GM12864 (cell line): ENCODE measurements at places on chromosomes 4 and X.

- DNase-seq, result no peak
These were observed 86.4 kb downstream of the BMP15 start for GRCh38 chrX:50996930-50997329.

DNA sequence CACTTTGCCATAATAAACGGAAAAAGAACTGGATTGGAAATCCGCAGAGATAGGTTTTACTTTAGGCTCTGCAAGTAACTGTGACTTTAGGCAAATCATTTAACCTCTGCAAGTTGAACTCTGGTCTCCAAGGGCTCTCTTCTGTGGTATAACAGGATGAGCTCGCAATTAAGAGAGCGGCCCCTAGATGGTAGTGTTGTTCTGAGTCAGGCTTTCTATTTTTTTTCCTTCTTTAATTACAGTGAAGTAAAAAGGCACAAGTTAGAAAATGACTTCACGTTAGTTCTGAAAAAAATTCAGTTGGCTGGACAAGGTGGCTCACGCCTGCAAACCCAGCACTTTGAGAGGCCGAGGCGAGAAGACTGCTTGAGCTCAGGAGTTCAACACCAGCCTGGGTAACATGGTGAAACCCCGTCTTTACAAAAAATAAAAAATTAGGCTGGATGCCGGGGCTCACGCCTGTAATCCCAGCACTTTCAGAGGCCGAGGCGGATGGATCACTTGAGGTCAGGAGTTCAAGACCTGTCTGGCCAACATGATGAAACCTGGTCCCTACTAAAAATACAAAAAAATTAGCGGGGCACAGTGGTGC is 18.0 kb downstream of the RPS3A start:
- peak; percentile 34 for DNase-seq

DNA sequence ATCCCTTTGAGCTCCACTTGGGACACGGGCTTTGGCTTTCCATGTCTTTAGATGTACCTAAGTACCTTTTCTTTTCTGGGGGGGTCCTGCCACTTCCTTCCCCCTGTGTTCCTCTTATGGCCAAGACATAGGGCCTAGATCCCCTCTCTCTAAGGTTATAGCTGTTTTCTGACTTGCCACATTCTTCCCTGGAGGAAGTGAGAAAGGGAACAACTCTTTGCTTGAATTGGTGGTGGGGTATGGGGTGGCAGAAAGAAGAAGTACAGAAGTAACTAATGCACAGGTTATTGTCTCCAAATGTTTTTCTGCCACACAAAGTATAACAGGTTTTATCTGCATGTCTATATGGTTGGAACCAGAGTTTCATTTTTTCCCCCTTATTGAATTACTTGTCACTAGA is 29.7 kb upstream of the DIPK2B start:
- DNase-seq, result no peak

DNA sequence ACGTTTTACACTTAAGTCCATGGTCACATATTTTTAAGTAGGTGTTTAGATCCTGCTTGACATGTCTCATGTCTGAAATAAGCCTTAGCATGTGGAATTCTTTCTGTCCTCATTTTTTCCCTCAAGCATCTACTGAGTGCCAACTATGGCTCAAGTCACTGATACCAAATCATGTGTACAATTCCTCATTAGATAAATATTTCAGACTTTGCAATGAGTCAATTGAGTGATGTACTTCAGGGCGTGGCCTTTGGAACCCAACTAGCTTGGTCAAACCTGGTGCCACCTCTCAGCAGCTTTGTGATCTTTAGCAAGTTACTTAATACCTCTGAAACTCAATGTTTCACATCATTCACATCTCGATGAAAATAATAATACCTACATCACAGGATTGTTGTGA is 12.6 kb upstream of the JADE1 start:
- no peak for DNase-seq

- DNase-seq, result no peak
These were observed 381.7 kb downstream of the GPAT3 start for GRCh38 chr4:83917572-83917971.

DNA sequence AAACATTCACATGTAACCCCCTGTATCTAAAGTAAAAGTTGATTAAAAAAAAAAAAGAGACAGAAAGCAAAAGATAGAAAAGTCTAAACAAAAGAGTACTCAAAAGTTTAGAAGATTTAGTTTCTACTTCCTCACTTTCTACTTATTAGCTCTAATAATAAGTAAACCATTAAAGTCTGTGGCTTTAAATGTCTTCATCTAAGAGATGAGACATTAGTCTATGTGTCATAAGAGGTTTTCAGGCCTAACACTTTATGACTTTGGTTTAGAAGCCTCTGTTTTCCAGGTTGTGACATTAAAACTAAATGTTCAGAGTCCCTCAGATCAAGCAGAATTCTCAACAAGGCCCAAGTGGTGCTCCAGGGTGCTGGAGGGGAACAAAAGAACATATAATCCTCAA is 42.2 kb upstream of the GUCY1A1 start:
- no peak for DNase-seq
